ENCODE measurements at places on chromosomes 7 and 10. TPM values are rescaled to one million over a fixed set of nuclear protein-coding genes. Genes with fewer than 3 reads are reported as not detected.
A peak's percentile ranks its signal among the peaks of the same experiment; 100 is the strongest.

Gene AKR1C3
- not detected for total RNA-seq

Gene MTERF1
- total RNA-seq: 19.3 TPM

Gene CRPPA
- 1.1 TPM for total RNA-seq

Gene PLXDC2
- total RNA-seq: not detected

Gene ANKRD30A
- total RNA-seq: not detected

Gene CCDC172
- total RNA-seq: not detected

Gene CHRM2
- not detected for total RNA-seq

Gene CFAP69
- total RNA-seq: not detected

DNA sequence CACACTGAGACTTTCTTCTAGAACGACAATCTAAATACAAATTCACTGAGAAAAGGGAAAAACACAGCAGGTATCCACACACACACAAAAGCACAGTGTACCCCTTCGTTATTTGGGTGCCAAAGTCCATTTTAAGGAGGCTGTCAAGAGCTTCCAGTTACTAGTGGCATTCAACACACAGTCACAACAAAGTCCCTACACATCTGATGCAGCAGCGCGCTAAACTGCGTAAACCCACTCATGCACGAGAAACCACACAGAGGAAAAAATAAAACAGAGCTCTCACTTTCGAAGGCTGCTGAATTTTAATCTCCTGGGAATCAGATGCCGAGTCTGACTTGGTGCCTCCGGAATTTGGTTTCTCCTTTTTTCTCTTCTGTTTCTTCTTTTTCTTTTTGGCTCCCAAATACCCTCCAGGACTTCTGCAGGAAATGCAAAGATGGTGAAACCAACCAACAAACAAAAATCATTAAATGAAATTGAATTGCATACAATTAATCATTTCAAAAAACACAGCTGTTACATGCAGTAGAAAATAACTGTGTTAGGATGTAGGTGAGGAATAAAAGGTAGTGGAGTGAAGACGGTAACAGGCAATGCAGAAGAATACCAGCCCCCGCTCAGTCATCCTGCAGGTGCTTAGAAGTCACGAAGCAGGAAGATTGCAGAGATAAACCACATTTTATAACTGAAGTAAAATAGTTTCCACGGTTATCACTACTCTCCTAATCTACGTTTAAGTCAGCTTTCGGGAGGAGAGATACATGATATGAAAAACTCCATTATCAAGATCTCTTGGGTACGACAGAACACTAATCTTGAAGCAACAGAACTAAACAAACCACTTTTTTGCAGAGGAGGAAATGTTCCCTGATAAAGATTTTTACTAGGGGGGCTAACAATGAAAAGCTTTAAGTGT lies 27.1 kb downstream of the NMT2 start:
- no peak for DNase-seq

- DNase-seq: no peak
These were observed 242.8 kb downstream of the ELFN1 start for GRCh38 chr7:1912593-1913465.

DNA sequence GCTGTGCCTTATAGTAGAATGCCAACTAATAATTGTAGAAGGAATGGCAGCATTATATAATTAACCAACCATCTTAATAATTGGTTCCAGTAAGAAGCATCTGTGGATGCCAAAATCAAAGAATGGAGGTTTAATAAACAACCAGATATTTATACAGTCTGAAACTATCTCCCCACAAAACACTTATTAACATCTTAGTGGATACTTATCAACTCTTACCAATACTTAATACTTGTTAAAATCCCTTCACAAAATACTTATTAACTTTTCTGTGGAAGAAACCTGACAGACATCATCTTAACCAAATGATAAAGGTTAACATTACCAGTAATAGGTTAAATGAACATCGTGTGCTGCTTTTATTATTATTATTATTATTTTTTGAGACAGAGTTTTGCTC lies 29.1 kb upstream of the FAM107B start:
- no peak for DNase-seq

- DNase-seq: no peak
These were observed 19.6 kb upstream of the GPR37 start for GRCh38 chr7:124784879-124785818.

DNA sequence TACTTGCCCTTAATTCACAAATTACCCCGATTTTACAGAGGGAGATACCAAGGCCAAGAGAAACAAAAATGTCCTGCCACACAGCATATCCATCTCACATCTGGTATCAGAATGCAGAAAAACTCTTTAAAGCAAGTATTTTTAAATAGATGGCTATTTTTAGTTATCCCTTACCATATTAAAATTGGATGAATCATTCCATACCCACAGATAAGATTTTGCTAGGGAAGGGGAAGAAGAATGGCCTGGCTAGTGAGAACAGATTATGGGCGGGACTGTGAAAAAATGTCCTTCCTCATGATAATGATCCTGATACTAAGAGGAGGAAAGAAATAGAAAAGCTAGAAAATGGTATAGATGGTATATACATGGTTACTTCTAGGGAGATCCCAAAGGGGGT lies 80.6 kb upstream of the GATAD1 start:
- DNase-seq: no peak

GRCh38 chr7:137734221-137734620 lies 112.6 kb downstream of the DGKI start:
- no peak for DNase-seq

- DNase-seq: no peak
These were observed 70.8 kb downstream of the NKX6-2 start for GRCh38 chr10:132714986-132715775.

GRCh38 chr7:6705959-6706665 lies 635 bp downstream of the ZNF12 start:
- peak; percentile 21 for DNase-seq

GRCh38 chr7:78690174-78690573 lies 763.3 kb downstream of the MAGI2 start:
- DNase-seq: no peak

GRCh38 chr7:130655286-130655685 lies 13.3 kb downstream of the COPG2 start:
- DNase-seq: no peak

- no peak for DNase-seq
These were observed 193.5 kb upstream of the NEBL start for GRCh38 chr10:21090609-21091082.

- DNase-seq: no peak
These were observed 149.8 kb downstream of the XPNPEP1 start for GRCh38 chr10:109773288-109774120.

DNA sequence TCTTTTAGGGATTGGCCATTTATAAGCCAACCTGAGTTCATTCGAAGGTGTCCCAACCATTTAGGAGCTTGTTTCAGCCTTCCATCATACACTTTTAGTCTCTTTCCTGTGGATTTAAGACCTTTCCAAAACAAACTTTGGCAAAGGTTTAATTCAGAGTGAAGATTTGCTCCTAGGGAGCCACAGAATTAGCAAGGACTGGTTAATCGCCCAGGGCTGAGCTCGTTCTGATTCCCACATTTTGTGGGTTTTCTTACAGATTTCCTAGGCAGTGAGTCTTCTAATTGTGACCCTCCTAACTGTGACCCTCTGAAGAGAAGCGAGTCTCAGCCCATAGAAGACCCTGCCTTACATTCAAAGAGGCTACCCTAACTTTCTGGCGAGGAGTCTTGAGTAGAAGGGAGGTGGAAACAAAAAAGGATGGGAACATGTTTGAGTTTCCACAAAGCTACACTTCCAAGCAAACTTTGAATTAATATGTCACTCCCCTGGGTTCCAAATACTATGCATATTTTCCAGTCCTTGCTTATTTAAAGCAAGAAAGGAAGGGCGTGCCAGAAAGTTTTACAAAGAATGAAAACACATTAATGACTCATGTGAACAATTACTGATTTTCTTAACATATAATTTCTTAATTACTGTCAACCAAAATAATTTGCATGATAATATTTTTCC lies 118.3 kb downstream of the ARID5B start:
- no peak for DNase-seq

- DNase-seq: no peak
These were observed 198.6 kb downstream of the TRIL start for GRCh38 chr7:28759475-28759971.

DNA sequence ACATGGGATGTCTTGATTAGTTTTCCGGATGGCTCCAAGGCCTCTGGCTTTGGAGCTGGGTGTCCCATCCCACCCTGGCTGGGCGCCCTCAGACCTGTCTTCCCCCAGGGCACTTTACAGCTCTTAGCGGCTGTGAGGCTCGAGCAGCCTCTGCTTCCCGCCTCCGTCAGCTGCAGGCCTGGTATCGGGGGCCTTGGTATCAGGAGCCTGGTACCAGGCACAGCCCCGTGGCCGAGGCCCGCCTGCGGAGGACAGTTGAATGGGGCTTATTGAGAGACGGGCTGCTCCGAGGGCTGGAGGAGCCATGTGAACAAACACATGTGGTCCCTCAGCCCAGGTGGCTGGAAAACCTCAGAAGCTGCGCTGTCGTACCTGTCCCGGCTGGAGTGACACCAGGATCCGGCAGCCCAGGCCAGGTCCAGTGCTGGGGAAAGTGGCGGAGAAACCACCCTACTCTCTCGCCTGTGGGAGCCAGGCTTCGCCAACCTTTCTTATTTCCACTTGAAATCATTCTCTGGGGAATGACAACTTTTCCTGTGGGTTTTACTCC lies 23.9 kb upstream of the AP5Z1 start:
- no peak for DNase-seq

DNA sequence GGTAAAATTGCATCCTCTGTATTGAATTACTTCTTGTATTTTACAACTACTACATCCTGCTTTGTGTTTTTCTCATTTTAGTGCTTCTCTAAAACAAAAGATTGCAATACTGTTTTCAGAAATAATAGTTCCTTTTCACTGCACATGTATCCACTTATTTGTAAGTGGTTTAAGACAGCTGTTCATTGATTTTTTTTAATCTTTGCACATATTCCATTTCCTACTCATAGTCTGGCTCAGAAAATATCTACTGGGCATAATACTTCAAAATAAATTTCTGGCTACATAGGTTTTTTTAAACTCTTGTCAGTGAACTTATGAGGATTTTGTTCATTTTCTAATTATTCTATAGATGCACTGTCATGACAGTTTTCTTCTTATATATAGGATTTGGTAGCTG lies 54.8 kb downstream of the SND1 start:
- DNase-seq: no peak

DNA sequence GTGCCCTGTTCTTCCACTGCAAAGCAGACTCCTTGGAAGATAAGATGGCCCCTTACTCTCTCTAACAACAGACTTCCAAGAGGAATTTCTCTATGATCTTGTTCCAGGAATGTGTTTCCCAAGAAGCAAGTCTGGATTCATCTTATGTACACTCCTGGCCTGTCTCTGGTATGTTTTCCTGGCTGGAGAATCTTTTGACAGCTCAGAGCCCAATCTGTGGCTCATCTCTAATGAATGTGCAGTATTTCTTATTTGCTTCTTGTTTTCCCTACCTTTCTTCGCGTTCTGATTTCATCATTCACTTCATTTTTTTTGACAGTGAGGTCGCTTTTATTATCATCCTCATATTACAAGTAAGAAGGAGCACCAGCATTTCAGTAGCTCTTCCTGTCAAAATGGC lies 53.0 kb upstream of the PITRM1 start:
- no peak for DNase-seq

DNA sequence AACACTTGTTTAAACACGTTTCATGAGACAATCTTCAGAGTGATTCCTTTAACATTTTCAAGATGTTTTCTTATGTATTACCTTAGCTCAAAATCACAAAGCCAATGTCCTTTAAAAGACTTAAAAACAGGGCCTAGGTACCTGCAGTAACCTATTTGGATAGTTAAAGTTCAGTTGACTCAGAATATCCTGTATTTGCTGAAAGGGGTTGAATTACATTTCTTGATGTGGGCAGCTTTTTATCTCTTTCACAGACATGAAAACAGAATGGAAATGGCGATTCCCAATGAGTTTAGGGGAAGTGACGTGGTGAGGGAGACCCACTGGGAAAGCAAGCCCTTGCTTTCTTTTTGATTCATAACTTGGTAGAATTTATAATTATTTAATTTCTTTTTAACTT lies 324.4 kb upstream of the AOAH start:
- no peak for DNase-seq

DNA sequence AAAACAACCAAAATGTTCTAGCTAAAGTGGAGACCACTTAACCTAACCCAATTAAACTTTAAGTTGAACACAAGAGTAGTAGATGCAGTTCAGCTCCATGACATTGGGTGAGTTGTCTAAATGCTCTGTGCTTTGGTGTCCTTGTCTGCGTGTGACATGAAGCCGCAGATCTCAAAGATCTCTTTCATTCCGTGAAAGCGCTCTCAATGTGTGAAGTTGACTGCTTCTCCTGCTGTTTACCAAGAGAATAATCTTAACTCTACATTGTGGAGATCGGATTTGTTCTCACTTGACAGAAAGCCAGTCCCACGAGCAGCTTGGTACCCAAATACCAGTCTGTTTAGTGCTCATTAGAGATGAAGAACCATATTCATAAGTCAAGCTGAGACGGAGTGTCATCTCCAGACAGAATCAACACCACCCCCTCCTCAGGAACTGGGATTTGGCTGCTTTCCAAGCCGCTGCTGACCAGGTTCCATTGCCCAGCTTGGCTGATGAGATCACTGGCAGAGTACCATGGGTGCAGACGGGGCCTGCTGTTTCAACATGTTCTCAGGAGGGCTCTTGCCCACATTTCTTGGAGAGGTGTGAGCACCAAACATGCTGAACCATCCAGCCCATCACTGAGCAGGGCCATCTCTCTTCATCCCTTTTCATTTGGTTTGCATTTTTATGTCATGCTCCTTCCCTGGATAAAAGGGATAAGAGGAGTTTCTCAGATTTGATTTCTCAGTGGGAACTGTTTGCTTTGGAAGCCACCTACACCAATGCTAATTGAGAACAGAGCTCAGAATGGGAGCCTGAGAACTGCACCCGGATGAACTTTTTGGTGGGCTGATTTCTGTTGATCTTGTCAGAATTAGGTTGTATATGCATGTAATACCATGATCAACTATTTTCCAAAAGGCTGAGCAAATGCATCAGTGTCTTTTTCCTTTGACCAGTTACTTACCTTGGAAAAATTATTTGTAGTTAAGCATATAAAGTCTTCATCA lies 95.8 kb upstream of the AGBL3 start:
- no peak for DNase-seq

- DNase-seq: no peak
These were observed 44.9 kb downstream of the TSPAN12 start for GRCh38 chr7:120813089-120813488.

DNA sequence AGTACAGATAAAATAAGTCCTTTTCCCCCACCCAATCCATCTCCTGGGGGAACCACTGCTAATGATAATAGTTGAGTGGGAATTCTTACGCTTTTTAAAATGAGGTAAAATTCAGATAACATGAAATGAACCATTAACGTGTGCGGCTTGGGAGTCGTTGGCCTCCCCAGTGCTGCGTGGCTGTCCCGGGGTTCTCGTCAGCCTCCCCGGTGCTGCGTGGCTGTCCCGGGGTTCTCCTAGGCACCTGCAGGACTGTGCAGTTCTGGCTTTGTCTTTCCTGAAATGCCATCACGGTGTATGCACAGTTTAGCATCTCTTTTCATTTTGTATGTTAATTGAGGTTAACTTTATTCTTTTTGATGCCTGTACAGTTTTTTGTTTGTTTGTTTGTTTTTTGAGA lies 13.5 kb downstream of the SUN1 start:
- no peak for DNase-seq

DNA sequence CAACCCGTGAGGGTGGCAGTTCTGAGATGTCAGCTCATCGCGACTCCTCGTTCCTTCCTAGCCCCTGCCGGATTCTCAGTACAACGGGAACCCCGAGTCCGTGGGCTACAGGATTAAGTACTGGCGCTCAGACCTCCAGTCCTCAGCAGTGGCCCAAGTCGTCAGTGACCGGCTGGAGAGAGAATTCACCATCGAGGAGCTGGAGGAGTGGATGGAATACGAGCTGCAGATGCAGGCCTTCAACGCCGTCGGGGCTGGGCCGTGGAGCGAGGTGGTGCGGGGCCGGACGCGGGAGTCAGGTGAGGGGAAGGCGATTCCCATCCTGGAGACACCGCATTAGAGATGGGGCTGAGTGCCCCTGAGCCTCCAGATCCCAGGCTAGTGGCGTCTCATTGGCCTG lies 568.1 kb upstream of the FOXK1 start:
- no peak for DNase-seq
